DMS53 (cell line): ENCODE measurements at places on chromosomes 5 and 9.

GRCh38 chr5:108379722-108380530, 2.0 kb downstream of the FBXL17 start:
- peak; percentile 28 for DNase-seq

- DNase-seq, result no peak
Observed at GRCh38 chr5:62521319-62521718, 57.3 kb upstream of the LRRC70 start.

DNA sequence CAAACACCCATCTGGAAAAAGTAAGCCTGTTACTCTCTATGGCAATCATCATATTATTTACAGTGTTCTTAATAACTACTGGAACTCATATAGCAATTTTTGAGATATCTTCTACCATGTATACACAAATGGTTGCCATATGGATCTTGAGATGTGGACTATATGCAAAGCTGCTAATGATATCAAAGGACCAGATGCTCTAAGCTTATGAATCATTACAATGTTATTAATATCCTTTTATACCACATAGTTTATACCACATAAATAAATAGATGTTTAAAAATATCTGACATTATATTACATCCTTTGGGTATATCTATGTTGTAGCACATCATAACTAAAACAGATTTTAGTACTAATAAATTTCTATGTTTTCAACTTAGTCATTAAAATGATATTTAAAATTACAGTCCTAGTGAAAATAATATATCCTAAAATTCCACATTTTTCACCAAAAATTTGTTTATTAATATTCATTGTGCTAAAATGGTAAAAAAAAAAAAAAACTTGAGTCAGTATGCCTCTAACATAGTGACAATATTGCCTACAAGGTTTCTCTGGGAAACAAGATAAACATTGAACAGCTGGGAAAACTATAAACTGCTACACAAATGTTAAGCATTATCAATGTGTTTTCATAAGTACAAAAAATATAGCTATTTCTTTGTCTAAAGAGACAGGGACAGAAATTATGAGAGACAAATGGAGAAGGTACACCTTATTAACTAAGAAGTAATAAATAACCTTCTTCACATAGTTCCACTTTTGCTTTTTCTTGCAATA, 85.5 kb downstream of the DTWD2 start:
- DNase-seq, result peak; percentile 40

DNA sequence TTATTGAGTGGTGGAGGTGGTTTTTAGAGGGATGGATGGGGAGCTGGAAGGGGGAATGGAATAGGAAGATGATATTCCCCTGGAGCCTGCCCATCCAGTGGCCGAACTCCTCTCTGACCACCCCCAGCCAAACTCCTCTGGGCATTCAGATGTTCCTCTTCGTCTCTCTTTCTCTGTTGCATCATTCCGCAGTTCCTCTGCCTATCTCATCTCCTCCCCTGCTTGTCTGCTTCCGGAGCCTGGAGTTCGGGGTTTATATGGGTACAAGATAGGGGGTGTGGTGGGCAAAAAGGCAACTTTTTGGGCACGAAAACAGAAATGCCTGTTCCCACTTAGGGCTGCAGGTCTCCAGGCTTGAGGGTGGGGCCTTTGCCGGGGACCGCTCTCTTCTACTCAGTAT, 12.2 kb upstream of the CDK5RAP2 start:
- no peak for DNase-seq

GRCh38 chr9:134709512-134710270, 68.1 kb downstream of the COL5A1 start:
- DNase-seq, result no peak

DNA sequence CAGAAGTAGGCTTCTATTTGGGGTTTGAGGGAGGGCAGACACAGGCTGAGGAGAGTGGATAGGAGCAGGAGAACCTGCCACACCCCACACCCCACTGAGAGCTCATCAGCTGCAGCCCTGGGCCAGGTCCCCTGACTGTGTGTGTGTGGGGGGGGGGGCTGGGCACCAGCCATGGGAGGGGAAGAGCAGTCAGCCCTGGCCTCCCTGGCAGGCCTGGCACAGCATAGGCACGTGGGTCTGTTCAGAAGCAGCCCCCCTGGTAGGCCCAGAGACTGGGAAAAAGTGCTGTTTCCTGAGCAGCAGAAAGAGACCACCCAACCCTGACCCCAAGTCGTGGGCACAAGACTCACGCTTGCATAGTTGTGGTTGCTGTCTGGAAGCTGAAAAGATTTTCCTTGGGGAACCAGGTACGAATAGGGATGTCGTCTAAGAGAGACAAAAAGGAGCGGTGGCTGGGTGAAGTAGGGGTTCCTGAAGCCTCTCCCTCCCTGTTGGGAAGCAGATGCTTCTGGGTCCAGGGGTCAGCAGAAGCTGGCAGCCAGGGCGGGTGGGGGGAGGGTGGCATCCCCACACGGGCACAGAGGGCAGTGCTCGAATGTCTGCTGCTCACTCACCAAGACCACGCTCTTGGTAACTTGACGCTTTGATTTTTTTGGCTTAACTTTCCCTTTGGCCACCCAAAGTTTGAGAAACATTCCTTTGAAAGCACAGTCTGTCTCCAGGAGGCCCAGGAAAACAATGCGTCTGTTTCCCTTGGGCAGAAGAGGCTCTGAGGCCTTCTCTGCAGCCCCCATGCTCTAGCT, 2.9 kb downstream of the NSMF start:
- DNase-seq, result no peak

GRCh38 chr9:102106439-102106838, 368.0 kb upstream of the GRIN3A start:
- DNase-seq, result no peak

- no peak for DNase-seq
Observed at GRCh38 chr5:125554355-125554754, 807.9 kb upstream of the ZNF608 start.

DNA sequence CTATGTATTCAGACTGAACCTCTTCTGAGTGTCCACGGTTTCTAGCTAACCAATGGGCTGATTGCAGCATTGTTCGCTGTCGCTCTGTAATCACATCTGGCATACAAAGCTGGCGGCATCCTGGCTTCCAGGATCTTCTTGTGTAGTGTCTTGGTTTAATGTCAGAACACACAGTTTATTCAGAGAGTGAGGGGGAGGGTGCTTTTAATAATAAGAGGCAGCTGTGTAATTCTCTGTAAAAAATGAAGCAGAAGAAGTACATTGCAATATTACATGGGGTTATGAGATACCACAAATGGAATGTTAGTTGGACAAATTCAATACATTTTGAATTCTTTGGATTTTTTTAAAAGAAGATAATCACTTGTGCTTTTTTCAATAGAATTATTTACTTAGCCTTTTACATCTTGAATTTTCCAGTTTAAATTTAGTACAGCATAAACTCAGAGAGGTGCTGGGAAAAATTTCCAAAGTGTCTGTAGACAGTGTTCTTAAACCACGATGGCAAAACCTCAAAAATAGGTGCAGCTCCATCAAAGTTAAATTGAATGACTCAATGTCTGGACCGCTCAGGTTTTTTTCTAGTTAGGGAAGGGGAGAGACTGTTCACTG, 206.0 kb downstream of the PCSK1 start:
- DNase-seq, result no peak

- DNase-seq, result no peak
Observed at GRCh38 chr9:76985581-76985980, 33.9 kb upstream of the FOXB2 start.

GRCh38 chr5:127586066-127586770, 62.7 kb upstream of the CTXN3 start:
- DNase-seq, result peak; percentile 57

GRCh38 chr5:174550026-174550425, 174.4 kb upstream of the MSX2 start:
- no peak for DNase-seq

DNA sequence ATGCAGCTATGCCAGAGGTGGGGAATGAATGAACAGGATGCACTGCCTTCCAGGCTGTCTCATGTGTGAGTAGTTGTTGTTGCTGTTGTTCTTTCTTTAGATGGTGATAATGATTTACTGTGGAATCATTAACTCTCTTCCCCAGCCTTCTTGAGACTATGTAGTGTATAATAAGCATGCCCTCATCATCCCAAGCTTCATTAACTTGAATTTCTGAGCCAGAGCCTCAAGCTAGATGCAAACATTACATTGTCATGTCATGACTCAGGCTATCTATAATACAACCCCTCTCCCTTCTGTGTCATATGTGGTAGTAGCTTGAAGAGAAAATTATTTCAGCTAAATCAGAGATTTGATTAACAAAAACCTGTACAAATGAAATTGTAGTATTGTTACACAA, 10.0 kb upstream of the ADAMTSL1 start:
- no peak for DNase-seq

- DNase-seq, result no peak
Observed at GRCh38 chr5:32210151-32210550, 36.0 kb upstream of the GOLPH3 start.

- peak; percentile 79 for DNase-seq
Observed at GRCh38 chr5:78677777-78678668, 29.5 kb upstream of the LHFPL2 start.
